T-helper 9 cell (primary cell): ENCODE measurements at places on chromosomes 2 and 18.

GRCh38 chr18:48838166-48838775, 112.5 kb downstream of the SMAD7 start:
- no peak for DNase-seq

- DNase-seq = no peak
Observed at GRCh38 chr18:39208190-39208589, 1642.6 kb upstream of the CELF4 start.

- no peak for DNase-seq
Observed at GRCh38 chr18:22556222-22557167, 138.8 kb upstream of the CTAGE1 start.

DNA sequence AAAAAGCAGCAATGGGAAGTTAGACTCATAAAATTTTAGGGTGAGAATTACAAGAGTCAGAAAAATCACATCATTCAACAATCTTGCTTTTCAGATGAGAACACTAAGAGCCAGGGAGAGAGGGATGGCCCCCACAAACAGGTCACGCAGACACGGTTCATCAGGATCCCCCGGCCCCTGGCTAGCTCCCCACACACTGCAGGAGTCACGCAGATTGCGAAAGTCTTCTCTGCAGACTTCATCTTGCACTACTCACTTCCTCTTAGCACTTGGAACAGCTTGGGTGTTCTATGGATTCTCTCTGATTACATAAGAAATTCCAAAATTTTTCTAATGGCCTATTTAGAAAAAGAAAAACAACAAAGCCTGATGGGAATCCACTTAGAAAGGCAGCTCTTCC, 21.6 kb upstream of the SULT1C2 start:
- no peak for DNase-seq

- no peak for DNase-seq
Observed at GRCh38 chr18:48172226-48173006, 236.8 kb downstream of the ZBTB7C start.

- DNase-seq = peak; percentile 33
Observed at GRCh38 chr2:8543383-8544170, 138.3 kb upstream of the ID2 start.

DNA sequence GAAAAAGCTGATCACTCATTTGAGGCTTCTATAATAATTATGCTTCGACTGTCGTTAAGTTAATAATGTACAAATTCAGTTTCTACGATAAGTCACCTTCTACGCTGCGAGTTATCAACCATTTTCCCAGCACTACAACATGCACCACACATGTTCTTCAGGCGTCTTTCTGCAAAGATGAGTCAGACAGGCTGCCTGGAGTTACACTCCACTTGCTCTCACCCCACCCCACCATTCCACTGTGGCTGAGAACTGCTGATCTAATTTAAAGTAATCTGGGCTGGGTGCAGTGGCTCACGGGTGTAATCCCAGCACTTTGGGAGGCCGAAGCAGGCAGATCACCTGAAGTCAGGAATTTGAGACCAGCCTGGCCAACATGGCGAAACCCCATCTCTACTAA, 218.6 kb downstream of the DYM start:
- DNase-seq = no peak

DNA sequence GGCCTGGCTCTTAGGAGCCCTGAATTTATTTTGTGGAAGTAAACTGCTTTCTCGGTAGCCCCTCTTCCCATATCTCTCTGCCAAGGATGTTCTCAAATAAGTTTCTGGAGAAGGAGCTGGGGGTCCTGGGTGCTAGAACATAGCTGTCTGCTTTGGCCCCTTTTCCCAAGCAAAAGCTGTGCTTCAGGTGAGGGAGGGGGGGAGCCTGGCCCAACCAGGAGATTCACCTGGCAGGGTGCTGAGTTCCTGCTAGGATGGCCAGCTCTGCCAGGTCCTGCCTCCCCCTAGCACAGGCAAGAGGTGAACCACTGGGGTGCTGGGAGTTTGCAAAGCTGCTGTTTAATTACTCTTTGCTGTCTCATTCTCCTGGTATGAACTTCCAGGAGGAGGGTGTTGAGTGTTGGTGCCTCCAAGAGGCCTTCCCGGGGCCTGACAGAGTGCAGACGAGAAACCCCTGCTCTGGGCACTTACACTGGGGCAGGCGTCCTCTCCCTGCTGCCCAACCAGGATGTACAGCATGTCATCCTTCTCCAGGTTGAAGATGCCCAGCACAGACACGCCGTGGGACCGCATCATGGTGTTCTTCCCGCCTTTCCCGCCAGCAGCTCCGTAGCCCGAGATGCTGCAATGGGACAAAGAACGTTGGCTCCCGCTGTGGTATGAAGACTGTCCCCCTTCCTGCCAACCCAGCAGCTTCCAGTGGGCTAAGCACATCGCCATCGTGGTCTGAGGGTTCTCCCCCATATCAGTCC, 124.2 kb downstream of the CLIP4 start:
- DNase-seq = no peak

- DNase-seq = no peak
Observed at GRCh38 chr2:99389946-99390345, 52.8 kb downstream of the EIF5B start.

- no peak for DNase-seq
Observed at GRCh38 chr2:86001326-86001725, 104.4 kb downstream of the POLR1A start.

GRCh38 chr2:181374781-181375675, 82.2 kb upstream of the ITGA4 start:
- no peak for DNase-seq

DNA sequence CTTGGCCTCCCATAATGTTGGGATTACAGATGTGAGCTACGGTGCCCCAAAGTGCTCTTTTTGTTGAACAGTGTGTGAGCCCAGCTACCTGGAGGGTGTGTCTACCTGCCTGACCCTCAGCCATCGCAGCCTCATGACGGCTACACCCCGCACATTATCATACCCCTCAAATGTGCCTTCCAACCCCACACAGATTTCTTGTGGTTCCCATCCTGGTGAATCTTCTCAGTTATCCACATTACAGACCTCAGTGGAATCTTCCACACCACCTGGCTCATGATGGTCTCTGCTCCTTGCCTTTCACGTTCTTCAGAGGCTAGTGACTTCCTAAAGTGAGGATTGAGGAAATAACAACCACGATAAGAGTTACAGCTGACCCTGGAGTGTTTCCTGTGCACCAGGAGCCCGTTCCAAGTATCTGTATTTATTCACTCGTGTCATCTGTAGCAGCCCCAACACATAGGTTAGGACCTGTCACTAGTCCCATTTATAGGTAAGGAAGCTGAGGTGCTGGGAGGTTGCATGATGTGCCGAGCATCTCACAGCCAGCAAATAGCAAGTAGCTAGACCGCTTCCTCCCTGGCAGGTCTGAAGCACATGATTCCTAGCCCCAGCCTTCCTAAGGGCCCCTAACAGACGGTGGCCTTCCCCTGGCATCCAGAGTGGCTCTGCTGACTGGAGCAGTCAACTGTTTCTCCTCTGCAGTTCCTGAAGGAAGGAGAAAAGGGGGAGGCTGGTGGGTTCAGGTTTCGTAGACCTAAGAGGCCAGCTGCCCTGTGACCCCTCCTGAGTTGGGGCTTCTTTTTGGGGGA, 47.3 kb downstream of the TCF7L1 start:
- DNase-seq = no peak
